Calu3 (cell line): ENCODE measurements at places on chromosomes 4 and X. TPM values are rescaled to one million over a fixed set of nuclear protein-coding genes. Genes with fewer than 3 reads are reported as not detected.

The RS1 gene
- not detected in 2 replicates for total RNA-seq

DNA sequence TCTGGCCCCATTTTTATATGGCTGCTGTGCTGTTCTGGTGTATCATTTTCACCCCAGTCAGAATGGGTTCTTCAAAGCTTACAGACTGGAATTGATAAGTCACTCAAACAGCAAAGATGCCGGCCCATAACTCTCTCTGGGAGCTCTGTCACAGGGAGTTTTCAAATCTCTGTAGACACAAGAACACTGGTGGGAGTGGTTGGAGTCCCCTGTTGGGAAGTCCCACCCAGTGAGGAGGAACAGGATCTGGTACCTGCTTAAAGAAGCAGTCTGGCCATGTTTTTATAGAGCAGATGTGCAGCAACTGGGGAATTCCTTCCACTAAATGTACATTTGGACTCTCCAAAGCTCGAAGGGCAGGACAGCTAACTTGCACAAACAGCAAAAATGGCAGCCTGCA is 69.3 kb upstream of the UGT2B7 start:
- no peak for DNase-seq

- DNase-seq: no peak
Measured at GRCh38 chrX:57267308-57267707, 19.2 kb upstream of the FAAH2 start.

GRCh38 chrX:114962209-114962608 is 55.2 kb downstream of the IL13RA2 start:
- no peak for DNase-seq

- DNase-seq: no peak
Measured at GRCh38 chr4:67746797-67747495, 7.2 kb downstream of the GNRHR start.

DNA sequence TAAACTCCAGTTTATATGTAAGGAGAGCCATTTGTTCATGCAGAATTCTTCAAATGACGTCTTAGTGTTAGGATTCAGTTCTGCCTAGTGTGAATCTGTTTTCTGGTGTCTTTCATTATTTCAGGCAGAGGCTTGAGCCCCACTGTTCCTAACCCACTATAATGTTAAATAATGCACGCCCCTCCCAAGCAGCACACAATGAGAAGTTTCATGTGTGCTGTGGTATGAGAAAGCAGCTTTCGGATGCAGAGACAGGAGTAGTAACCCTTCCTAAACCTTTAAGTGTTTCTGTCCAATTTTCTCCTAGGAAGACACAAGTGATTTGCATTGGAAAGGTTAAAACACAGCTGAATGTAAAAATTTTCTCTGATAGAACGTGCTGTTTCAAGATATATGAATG is 54.5 kb downstream of the TRIM2 start:
- DNase-seq: no peak

GRCh38 chr4:167469436-167469835 is 235.1 kb upstream of the SPOCK3 start:
- no peak for DNase-seq

- no peak for DNase-seq
Measured at GRCh38 chrX:76172325-76172893, 453 bp upstream of the PBDC1 start.

GRCh38 chrX:54306379-54306778 is 51.5 kb downstream of the WNK3 start:
- DNase-seq: no peak

GRCh38 chr4:155120536-155120935 is 87.9 kb upstream of the NPY2R start:
- no peak for DNase-seq

DNA sequence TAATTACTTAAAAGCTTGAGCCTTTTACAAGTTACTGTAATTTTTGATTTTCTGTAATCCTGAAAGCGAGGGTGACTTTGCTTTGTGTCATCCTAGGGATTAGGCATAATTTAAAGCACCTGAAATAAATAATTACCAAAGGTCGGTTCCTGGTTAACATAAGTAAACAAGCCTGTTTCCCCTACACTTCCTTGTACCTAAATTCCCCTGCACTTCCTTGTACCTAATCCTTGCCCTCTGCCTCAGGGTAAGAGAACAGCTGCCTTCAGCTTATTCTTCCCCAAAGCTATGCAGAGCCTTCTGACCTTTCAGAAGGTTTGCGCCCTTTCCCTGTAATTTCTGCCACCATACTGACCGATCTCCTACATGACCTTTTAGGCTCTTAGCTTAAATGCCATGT is 166.1 kb upstream of the PDE5A start:
- peak; percentile 2 for DNase-seq
